ENCODE measurements at places on chromosomes 5 and 9.

- DNase-seq: no peak
Measured at GRCh38 chr9:107734256-107735013, 244.9 kb upstream of the KLF4 start.

DNA sequence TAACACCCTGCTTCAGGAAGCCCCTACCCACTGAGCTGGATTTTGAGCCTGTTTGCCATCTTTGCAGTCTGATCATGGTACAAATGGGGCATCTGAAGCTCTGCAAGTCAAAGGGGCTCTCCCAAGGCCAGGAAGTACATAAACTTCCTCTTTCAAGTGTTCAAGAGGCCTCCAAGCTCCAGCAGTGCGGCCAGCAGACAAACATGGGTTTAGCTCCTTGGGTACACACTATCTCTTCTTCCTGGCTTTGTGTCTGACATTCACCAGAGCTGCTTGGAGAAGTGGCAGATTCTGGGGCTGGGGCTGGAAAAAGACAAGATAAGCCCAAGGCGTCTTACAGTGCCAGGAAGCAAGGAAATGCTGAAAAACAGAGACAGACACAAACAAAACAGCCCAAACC is 34.1 kb downstream of the LAMC3 start:
- DNase-seq: no peak

DNA sequence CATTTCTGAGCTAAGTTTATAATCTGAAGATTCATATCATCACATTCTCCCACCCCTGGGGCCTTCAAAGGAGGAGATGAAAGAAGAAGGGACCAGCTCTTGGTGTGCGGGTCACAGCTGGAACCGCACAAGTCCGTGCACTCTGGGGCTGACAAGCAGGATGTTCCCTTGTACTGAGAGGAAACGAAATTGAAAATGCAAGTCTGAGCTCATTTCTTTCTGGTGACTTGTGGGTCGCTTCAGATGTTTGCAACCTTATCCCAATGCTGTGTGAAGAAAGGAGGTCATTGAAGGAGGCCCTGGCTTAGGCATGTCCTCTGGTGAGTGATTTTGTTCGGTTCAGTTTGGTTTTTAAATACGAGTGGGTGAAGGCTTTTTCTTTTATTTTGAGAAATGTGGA is 59.6 kb downstream of the C9orf152 start:
- no peak for DNase-seq

DNA sequence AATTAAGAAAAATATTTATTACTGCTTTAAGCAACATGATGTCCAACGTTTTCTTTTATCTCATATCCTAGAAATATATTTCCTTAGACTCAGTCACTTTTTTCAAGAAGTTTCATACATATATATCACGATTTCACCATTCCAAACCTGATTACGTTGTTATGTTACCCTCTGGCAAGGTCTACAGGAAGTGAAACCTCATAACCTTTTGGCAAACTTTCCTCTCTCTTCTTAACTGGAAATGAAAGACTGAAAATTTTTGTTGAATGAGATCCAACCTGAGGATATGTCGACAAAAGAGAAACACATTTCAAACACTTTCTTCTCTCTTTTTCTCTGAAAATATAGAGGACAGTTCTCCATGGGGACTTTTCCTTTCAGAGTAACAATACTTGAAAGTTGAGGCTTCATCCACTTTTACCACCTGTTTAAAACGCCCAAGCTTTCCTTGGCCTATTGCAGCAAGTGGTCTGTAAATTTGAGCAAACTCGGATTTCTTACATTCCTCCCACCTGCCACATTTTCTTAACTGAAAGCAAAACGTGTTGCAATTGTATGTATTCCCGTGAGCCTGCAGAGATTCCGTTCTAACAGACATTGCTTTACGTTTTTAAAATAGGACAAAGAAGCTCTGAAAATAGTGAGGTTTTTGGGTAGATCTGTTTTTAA is 298.1 kb downstream of the CETN3 start:
- no peak for DNase-seq

GRCh38 chr5:5951953-5952352 is 426.4 kb downstream of the MED10 start:
- no peak for DNase-seq

DNA sequence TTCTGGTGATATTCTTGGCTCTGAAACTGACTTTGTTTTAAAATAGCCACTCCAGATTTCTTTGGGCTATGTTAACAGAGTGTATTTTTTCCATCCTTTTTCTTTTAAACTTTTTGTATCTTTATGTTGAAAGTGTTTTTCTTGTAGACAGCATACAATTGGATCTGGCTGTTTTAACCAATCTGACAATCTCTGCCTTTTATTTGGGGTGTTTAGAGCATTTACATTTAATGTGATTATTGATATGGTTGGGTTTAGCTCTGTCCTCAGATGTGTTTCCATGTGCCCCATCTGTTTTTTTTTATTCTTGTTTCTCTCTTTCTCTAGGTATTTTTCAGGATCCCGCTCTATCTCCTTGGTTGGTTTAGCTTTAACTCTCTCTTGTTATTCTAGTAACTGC is 10.7 kb downstream of the SLC6A18 start:
- no peak for DNase-seq

DNA sequence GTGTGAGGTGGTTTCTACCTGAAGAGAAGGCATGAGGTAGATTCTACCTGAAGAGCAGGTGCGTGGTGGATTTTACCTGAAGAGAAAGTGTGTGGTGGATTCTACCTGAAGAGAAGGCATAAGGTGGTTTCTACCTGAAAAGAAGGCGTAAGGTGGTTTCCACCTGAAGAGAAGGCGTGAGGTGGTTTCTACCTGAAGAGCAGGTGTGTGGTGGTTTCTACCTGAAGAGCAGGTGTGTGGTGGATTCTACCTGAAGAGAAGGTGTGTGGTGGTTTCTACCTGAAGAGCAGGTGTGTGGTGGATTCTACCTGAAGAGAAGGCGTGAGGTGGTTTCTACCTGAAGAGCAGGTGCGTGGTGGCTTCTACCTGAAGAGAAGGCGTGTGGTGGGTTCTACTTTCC is 192.8 kb downstream of the MED10 start:
- no peak for DNase-seq

DNA sequence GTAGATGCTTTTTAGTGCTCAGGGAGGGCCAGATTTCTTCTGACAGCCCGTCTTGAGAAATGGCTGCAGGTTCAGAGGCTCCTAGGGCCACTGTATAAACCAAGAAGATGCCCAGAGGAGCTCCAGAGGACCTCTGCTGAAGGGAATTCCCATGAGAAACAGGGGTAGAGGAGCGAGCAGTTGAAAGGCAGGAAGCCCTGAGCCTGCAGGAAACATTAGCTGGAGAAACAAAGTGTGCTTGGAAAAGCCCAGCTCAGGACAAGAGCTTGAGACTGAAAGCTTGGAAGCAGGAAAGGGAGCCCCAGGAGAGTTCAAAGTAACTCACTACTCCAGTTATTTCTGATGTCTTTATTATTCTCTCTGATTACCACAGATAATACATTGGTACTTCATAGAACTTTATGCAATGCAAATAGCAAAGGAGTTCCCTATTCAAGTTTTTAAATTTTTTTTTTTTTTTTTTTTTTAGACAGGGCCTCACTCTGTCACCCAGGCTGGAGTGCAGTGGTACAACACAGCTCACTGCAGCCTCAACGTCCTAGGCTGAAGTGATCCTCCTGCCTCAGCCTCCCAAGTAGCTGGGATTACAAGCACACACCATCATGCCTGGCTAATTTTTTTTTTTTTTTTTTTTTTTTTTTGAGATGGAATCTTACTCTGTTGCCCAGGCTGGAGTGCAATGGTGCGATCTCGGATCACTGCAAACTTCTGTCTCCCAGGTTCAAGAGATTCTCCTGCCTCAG is 16.5 kb downstream of the HBEGF start:
- no peak for DNase-seq

DNA sequence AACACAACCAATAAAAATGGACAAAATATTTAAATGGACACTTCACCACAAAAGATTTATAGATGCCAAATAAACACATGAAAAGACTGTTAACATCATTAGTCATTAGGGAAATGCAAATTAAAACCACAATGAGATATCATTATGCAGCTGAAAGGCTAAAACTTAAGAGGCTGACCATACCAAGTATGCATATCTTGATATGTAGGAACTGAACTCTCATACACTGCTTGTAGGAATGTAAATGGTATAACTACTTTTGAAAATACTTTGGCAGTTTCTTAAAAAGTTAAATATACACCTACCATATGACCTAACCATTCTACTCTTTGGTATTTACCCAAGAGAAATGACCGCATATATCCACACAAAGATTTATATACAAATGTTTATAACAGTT is 13.6 kb upstream of the ADAMTS12 start:
- DNase-seq: no peak

DNA sequence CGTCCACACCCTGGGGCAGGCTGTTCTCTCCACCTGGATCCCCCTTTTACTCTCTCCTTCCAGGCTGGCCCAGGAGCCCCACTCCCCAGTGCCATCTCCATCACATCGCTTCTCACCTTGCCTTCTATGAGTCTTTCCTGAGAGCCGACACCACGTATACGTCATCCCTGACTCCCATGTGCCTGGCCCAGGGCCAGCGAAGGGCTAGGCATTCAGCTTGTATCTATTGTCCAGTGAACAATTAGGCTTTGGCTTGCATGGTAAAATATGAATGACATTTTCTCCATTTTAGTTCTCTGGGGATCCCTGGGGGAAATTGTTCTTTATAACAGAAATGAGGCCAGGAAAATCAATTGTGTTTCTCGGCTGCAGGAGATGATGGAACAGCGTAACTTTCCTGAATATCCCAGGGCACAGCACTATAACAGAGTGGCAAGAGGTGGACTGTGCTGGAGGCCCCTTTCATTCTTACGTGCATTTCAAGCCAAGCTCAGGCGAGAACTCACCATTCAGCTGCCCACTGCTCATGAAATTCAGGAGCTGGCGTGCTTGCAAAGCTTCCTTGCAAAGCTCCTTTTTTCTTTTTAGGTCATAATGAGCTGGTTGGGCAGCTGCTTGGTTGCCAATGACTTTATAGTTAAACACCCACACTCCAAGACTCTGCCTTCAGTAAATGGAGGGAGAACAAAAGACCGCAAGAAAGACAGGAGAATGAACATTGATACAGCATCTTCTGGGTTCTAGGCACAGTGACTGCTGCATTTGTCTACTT is 37.7 kb downstream of the NSG2 start:
- no peak for DNase-seq

DNA sequence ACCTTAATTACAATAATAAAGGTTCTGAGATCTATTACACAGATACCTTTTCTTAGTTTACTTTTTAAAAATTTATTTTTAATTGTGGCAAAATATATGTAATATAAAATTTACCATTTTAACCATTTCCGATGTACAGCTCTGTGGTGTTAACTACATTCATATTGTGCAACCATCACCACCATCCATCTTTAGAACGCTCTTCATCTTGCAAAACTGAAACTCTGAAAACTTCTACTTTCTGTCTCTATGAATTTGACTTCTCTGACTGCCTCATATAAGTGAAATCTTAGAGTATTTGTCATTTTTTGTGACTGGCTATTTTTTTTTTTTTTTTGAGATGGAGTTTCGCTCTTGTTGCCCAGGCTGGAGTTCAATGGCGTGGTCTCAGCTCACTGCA is 26.8 kb downstream of the WWC1 start:
- DNase-seq: no peak

DNA sequence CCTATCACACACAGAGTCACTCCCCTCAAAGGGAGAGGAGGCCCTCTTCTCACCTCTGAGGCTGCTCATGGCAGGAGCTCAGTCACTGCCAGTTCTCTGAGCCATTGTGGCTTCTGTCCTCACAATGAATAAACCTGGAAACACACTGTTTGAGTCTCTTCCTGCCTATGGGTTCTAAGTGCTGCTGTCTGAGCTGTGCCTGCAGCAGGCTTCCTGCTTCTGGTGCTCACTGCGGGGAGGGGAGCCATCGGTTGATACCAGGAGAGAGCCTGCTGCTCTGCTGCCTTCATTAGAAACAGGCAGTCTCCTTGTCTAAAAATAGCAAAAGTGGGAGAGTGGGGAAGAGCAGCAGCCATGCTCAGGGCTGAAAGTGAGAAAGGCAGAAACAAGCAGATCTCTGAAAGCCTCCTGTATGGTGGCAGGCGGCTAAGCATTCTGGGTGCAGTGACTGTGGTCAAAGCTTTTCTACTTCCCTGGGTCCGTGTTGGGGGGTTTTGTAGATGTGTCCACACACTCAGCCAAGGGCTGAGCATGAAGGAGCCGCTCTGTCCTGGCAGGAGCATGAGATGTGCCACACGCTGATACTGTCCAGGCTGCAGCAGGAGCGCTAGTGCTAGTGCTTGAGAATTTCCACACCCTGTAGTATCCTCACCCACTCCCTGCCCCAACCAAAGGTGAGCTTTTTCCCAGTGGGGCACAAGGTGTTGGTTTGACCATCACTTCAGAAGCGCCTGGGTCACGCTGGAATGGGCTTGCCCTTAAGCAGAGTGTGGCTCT is 34.2 kb downstream of the PRKACG start:
- DNase-seq: no peak

DNA sequence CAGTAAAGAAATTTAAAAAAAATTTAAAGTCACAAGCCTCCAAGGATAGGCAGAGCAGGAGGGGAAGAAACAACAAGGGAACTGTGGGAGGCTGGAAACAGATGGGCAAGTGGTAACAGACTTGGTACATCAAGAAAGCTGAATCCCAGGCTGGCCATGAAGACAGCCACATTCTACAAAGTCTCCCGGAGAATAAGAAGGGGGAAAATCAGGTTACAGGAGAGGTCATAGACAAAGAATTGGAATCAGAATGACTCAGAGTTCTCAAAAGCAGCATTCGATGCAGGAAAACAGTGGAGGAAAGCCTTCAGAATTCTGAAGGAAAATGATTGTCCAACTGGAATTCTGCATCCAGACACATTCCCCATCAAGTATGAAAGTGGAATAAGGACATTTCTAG is 129.7 kb downstream of the ADAMTS2 start:
- no peak for DNase-seq

- DNase-seq: no peak
Measured at GRCh38 chr9:82254646-82255367, 266.2 kb downstream of the SPATA31D1 start.

DNA sequence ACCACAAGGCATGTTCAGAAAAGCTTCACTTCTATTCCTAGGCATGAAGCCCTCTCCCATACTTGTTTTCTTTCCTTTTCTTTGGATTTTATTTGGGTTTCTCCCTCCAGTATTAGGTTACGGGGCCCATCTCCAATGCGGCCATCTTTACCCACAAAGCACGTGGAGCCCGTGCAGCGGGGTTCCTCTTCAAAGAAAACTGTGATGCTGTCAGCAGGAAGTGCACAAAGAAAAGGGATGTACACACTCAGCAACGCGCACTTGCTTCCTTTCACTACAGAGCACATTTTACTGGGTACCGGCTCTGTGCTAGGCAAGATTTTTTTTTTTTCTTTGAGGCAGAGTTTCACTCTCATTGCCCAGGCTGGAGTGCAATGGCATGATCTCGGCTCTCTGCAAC is 106.6 kb downstream of the COL23A1 start:
- no peak for DNase-seq

DNA sequence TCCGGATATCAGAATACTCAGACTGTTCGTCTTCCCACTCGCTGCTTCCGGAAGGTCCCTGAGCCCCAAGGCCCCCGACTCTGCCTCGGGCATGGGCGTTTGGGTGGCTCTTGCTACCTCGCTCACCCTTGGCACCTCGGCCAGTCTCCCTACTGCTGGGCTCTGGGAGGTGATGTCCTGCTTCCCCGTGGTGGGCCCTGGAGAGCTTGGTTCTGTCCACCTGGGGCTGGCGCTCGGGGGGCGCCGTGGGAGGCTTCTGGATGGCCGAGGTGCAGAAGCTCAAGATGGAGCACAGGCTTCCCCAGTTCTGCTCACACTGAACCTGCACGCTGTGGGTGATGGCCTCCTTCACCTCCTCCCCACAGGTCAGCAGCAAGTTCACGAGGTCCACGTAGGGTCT is 10.4 kb downstream of the STC2 start:
- DNase-seq: no peak

GRCh38 chr9:98248737-98249474 is 6.5 kb downstream of the TBC1D2 start:
- no peak for DNase-seq
